ENCODE measurements at places on chromosomes 1 and 21.

- no peak for DNase-seq
Observed at GRCh38 chr1:8257621-8258020, 60.3 kb upstream of the SLC45A1 start.

DNA sequence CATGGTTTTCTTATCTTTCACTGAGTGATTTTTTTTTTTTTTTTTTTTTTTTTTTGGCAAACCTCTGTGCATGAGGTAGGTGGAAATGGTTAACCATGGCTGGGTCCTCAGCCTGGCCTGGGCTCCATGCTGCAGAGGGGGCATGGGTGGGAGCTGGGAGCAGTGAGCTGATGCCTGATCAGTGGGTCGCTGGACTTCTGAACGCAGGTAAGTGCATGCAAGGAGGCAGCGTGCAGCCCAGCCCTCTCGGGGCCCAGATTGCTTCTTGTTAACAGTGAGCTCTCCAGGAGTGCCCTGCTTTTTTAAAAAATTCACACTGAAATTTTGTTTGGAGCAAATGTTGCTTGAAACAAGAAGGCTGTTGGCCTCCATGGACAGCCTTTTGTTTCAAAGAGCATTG lies 75.2 kb downstream of the UCK2 start:
- no peak for DNase-seq

DNA sequence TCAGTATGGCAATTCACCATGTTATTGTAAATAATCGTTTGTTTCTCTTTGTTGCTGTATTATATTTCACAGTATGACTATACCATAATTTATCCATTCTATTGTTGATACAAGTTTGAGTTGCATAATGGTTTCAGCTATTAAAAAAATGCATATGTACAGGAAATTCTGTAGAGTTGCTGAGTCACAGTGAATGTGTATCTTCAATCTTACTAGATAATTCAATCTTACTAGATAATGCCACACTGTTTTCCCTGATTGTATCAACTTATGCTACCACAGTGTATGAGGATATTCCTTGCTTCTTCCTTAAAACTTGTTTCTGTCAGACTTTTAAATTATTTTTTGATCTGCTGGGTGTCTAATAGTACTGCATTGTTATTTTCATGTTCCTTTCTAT lies 3.5 kb upstream of the COA6 start:
- no peak for DNase-seq

DNA sequence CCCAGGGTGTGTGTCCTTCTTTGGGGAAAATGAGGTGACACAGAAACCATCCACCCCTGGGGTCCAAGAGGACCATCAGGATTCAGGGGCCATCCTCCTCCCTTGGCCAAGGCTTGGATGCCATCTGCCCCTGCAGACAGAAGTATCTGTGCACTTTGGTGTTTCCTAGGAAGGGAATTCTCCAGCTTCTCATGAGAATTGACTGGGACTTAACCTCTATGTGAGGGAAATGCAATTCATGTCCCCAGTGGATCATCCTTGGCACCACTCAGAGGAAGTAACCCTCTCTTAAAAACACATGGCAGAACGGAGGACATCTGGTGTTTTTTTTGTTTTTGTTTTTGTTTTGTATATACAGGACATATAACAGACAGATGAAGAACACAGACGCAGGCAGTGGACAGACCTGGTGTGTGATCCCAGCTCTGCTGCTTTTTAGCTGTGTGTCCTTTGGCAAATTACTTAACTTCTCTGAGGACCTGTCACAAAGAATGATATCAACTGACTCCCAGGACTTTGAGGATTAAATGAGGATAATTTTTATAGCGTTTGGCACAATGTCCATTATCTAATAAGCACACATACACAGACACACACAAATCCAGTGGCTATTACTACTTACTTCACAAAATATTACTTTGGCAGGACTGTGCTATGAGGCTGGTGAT lies 3.8 kb downstream of the TNN start:
- no peak for DNase-seq

GRCh38 chr1:221200464-221200863 lies 321.2 kb downstream of the HLX start:
- DNase-seq: no peak

DNA sequence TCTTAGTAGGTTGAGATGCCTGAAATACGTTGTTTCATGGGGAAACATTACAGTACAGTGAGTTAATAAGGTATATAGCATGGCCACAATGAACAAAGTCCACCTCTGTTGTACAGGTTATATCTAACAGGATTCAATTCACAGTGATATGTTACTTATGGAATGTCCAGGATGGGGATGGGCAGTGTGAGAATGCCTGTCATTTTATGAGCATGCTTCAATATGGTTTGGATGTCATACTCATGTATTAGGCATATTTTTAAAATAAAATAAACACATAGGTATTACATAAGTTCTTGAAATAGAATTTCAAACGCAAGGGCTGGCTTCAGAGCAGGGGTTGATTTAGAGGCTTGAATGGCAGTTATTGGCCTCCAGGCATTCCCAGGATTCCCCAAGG lies 6.1 kb upstream of the PHLDA3 start:
- DNase-seq: no peak

- peak; percentile 87 for DNase-seq
Observed at GRCh38 chr1:101025657-101026429, at the start of gene DPH5. DPH5 (minus strand) TSS chr1:101025784; CDS start chr1:101025443, 341 bp downstream.

DNA sequence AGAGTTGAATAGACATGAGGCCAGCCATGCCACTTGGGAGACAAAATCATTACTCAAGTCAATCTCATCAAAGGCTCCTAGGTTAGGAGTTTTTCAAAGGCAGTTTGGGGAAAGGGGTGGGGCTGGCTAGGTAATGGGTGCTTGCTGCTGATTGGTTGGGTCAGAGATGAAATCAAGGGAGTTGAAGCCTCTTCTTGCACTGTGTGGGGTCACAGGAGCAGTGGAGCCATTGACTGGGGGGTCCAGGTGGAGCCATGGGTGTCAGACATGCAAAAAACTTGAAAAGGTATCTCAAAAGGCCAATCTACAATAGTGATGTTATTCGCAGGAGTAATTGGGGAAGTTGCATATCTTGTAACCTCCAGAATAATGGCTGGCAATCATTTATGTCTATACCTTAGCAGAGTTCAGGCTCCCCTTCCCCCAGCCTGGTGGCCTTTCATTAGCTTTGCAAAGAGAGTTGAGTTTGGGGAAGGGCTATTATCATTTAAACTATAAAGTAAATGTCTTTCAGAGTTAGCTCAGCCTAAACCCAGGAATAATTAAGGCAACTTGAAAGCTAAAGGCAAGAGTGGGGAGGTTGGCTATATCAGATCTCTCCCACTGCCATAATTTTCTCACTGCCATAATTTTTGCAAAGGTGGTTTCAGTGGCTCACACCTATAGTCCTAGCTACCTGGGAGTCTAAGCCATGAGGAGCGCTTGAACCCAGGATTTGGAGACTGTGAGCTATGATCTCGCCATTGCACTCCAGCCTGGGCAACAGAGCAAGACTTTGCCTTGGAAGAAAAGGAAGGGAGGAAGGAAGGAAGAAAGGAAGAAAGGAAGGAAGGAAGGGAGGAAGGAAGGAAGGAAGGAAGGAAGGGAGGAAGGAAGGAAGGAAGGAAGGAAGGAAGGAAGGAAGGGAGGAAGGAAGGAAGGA lies 7.8 kb upstream of the PINK1 start:
- no peak for DNase-seq

GRCh38 chr1:205186191-205186590 lies 25.3 kb downstream of the DSTYK start:
- DNase-seq: no peak

Measured in activated CD4-positive, alpha-beta T cell treated with anti-CD3 and anti-CD28 coated beads, Interleukin-2, amount 50 U/mL, for 4 hours (primary cell).